ENCODE measurements at places on chromosomes 3 and 15.
A peak's percentile ranks its signal among the peaks of the same experiment; 100 is the strongest.

DNA sequence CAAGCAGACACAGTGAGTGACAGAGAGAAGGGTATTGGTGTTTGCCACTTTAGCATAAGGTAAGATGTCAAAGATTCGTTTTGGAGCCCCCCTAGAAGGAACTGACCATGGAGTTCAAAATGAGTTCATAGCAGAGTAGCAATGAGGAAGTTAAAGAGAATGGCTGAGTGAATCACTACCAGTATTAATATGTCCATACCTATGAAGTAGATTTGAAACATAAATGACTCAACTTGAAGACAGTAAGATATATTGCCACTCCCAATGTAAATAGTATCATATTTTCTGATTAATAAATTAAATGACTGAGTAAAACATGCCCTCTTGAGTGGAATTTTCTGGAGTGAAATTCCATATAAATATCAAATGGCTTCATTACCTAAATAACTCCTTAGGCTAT, 675.1 kb downstream of the NLGN1 start:
- DNase-seq = no peak

- no peak for DNase-seq
These were observed 27.8 kb downstream of the IL5RA start for GRCh38 chr3:3082234-3082924.

GRCh38 chr3:19920401-19921080, 13.5 kb downstream of the EFHB start:
- DNase-seq = no peak

GRCh38 chr15:92020804-92021203, 167.3 kb downstream of the SLCO3A1 start:
- no peak for DNase-seq

GRCh38 chr15:61173899-61174689, 55.0 kb downstream of the RORA start:
- DNase-seq = no peak

- DNase-seq = no peak
These were observed 521.0 kb upstream of the CFAP20DC start for GRCh38 chr3:59570806-59571205.

GRCh38 chr3:192207651-192208050, 519.7 kb downstream of the FGF12 start:
- DNase-seq = no peak

DNA sequence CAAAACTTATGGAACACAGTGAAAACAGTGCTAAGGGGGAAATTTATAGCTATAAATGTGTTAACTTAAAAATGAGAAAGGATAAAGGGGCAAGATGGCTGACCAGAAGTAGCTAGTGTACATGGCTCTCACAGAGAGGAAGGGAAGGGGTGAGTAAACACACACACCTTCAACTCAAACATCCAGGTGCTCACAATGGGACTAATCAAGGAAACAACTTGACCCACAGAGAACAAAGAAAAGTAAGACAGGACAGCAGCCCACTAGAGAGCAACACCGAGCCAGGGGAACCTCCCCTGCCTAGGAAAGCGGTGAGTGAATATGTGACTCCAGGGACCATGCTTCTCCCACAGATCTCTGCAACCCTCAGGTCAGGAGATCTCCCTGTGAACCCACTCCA, 85.0 kb upstream of the UBP1 start:
- no peak for DNase-seq

GRCh38 chr15:42915654-42916315, 4.8 kb downstream of the TTBK2 start:
- no peak for DNase-seq

DNA sequence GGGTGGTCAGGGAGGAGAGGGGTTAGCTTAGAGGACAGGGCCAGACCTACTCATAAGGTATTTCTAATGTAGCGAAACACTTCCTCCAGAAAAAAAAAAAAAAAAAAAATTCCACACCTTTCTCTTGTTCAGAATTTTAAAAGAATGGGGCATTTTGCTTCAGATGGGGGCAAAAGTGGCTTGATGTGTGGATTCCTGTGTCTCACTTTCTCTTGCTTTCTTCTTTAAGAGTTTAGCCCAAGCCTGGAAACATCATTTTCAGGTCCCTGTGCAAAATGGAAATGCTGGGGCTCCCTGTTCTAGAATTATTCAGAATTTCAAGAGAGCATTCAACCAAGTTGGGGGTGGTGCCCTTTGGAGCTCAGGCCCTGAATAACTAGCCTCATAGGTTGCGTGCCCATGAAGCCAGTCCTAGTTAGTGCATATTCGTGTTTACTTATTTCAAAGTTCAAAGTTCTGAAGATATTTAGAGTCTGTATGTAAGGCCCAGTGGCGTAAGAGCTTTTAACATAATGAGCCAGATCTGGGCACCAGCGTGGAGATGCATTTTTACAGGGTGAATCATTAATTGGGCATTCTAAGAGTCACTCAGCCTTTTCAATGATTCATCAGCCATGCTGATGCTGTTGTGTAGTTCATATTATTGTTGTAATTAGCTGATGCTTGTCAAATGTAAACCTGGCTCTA, 104.5 kb downstream of the RPLP1 start:
- no peak for DNase-seq

DNA sequence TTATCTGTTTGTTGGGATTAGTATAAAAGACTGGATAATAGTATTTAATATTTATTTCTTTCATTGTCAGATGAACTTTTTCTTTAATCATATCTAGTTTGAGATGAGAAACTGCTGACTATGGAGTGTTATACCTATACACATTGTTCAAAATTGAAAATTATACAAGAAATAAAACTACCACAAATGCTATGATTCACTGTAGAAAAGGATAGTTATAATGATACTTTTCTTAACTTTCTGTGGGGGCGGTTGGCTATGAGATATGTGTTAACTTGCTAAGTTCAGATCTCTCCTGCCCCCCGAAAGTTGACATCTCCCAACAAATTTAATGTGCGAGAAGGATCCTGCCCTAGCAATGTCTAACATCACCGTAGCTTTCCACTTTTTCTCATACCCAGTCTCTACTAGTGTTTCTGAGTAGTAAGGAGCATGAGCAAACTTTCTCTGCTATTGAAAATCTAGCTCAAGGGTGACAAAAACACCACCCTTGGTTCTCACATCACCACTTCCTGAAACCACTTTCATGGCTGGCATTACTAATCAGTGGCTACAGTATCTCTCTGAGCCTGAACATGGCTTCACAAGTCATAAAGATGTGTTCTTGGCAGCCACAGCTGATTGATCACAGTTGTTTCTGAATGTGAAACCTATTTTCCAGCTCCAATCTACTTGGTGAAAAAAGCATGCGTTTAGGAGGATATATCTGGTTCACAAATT, 15.8 kb upstream of the SAMMSON start:
- no peak for DNase-seq

GRCh38 chr3:195425849-195426248, 17.0 kb downstream of the ACAP2 start:
- DNase-seq = no peak

DNA sequence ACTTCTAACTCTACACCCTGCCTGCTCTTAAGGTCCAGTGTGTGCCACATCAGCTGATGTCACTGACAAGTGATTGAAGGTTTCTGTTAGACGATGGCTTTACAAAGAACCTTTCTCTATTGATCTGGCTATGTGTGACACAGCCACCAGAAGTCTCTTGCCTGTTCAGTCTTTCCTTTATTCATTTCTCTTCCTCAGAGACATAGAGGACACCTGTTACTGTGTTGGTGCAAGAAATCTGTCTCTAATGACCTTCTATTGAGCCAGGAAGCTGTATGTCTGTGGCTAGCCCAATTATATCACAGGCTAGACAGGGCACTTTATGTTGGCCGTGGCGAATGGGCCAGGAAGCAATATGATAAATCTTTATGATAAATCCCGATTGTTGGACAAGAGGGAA, 173.3 kb upstream of the GAP43 start:
- DNase-seq = no peak

DNA sequence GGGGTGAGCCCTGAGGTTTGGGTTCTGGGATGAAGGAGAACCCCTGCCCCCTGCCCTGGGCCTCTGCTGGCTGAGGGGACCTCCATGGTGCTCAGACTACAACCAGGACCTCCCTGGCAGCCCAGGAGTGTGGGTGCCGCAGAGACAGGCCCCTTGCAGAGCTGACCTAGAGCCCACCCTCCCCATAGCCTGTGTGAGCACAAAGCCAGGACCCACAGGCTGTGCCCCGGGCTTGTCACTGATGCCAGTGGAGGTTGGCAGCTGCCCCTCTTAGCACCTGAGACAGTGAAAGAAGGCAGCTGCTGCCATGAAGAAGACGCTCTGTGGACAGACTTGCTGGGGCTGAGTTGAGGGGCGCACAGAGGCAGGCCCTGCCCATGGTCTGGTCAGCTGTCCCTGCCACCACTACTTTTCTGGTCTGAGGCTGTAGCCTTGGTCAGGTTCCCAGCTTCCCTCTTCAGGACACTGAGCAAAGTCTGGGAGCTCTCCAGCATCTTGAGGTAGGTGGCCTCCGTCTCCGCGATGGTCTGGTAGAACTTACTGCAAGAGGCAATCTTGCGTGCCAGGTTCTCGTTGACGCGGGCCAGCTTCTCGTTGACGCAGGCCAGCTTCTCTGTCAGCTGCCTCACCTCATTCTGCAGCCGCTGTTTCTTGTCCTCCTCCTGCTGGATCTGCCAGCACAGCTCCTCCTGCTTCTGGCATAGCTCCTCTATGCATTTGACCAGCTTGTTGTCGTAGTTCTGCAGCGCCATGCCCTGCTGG, 23.0 kb downstream of the USP4 start:
- no peak for DNase-seq

GRCh38 chr3:18556001-18556408, 130.9 kb upstream of the SATB1 start:
- DNase-seq = no peak

GRCh38 chr15:78828920-78829319, 17.7 kb upstream of the ADAMTS7 start:
- DNase-seq = no peak

DNA sequence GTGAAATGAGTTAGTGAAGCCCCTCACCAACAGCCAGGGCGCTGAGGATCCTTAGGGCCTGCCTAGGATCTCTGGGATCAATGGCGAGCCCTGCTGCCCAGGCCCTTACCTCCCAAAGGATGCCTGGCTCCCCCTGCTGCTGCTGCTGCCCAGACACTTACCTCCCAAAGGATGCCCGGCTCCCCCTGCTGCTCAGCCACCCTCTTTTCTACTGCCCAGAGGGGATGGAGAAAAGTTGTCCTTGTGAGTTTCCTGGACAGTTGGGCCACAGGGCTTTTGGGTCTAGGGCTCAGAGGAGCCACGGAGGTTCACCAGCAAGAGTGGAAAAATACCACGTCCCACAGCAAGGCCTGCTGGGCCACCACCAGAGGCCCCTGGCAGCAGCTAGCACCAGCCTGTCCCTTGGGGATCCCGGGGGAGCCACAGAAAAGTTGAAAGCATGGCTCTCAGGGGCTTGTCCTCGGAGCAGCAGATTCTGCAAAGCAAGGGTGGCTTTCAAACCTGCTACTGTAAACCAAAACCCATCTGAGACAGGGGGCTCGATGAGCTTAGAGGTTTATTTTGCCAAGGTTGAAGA, 59.4 kb downstream of the SLC6A6 start:
- DNase-seq = peak; percentile 13

DNA sequence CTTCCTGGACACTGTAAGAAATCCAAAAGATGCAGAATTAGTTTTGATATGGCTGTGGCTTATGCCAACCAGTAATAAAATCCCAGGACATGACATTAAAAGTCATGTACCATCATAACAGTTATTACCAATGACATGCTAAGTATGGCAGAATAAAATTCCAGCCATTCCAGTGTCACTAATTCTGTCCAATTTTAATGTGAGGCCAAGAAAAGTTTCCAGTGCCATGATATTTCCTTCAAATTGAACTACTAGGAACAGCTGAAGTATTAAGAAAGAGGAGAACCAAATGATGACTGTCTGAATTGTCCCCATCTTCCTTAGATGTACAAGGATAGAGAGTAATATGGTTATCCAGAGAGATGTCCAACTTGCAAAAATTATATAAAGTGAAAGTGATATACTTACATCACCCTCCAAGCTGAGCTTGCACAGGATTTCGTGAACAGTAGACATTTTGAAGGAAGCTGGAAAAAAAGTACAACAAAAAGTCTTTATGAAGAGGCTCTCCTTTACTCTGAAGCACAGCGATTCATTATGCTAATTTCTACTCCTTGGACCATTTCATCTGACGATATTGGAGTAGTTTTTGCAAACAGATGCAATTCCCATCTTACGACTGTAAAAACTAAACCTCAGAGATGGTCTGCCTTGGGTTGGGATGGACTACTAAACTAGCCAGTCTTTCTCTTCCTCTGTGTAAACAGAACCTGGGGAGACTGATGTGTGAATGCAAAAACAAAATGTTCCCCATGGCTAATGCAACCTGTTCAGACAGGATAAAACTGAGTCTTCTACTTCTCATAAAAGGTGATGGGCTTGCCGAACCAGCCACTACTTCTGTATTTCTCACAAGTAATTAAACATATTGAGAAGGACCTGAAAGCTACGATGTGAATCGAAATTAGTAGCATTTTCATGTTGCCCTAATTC, 11.9 kb downstream of the ANXA2 start:
- no peak for DNase-seq

DNA sequence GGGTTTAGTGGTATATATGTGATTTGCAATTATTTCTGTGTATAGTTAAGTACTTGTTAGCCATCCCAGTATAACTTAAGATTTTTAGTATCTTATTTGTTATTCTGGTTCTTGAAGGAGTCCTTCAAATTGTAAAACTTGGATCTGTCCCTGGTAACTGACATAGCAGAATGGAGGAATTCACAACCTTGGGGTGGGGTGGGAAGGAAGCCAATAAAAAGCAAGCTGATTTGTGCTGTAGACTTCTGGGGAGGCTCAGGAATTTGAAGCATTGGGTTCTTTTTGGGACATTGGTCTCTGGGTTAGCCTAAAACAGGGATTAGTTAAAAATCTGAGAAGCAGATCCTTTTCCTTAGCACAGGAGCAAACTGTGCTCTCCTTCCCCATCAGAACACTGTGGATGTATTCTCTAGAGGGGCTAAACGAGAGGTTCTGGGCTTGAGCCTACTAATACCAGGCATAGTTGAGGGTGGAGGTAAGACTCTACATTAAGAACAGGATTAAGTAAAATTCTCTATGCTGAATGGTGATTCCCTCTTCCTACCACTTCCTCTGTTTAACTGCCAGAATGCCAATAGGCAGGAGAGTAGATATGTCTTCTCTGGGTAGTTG, 42.2 kb downstream of the GMPS start:
- DNase-seq = no peak

DNA sequence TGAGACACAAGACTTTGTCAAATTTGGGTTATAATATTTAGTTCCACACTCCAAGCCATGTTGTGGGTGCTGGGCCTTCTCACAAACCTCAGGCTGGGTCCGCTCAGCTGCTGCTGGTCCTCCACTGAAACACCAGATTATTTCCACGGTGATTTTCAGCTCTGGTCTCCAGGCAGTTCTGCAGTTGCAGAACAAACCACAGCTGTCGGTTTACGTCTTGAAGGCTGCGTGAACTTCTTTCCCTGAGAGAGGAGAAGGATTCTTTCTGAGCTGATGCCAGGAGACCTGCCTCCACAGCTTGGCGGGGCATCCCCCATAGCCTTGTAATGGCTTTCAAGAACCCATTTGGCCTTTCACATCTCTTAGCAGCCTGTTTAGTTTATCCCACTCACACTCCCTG, 16.2 kb downstream of the GALNT15 start:
- no peak for DNase-seq

- no peak for DNase-seq
These were observed 683.6 kb upstream of the ROBO1 start for GRCh38 chr3:80451393-80451792.

Data from stimulated activated CD4-positive, alpha-beta T cell treated with anti-CD3 and anti-CD28 coated beads, TNF-alpha, amount 100 ng/mL, for 4 hours (primary cell).